K562 (cell line): ENCODE measurements at places on chromosomes 2 and 18.

DNA sequence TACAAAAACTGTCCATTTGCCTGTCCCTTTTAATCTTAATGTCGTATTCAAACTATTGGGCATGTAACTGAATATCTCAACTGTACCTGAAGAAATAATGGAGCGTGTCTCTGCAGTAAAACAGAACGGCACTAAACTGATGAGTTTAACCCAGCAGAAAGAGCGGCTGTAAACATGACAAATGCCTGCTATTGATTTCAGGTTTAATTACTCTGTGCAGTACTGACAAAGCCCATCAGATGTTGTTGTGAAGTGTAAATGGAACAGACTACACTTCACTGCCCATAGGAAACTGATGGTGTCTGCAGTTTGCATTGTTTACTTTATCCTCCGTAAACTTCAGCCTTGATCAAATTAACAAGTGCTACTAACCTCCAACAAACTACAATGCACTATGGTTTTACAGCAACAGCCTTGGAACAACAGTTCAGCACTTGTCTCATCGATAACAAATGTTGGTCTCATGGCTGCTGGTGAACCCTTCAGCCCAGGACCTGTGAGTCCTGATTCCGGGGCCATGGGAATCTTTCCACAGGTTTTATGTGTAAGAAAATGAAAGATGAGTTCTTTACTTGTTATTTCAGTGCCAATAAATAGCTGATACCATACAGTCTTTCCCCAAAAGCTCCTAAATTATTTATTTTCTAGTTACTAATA, 316.5 kb downstream of the CCDC178 start:
- DNase-seq = no peak

DNA sequence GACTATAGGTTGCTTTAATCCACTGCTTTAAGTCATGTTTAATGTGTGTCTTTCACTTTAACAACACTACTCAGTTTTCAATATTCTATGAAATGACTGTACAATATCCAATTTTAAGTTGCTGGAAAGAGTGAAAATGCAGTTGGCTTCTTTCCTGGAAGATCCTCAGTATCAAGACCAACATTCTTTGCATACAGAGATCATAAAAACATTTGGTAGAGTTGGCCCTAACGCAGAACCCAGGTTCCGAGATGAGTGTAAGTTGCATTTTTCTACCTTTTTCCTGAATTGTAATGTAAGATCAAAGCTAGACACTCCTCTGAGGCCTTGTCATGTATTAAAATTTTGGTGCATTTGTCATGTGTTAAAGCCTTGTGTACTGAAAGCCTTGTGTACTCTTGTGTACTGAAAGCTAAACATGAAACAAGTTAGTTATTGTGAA, 42.9 kb upstream of the TNFRSF11A start:
- no peak for DNase-seq

GRCh38 chr2:10452312-10452711, 4.2 kb upstream of the ODC1 start:
- no peak for DNase-seq

GRCh38 chr2:128424406-128425171, 105.9 kb upstream of the HS6ST1 start:
- no peak for DNase-seq

GRCh38 chr2:196181484-196181883, 10.1 kb upstream of the STK17B start:
- DNase-seq = no peak

DNA sequence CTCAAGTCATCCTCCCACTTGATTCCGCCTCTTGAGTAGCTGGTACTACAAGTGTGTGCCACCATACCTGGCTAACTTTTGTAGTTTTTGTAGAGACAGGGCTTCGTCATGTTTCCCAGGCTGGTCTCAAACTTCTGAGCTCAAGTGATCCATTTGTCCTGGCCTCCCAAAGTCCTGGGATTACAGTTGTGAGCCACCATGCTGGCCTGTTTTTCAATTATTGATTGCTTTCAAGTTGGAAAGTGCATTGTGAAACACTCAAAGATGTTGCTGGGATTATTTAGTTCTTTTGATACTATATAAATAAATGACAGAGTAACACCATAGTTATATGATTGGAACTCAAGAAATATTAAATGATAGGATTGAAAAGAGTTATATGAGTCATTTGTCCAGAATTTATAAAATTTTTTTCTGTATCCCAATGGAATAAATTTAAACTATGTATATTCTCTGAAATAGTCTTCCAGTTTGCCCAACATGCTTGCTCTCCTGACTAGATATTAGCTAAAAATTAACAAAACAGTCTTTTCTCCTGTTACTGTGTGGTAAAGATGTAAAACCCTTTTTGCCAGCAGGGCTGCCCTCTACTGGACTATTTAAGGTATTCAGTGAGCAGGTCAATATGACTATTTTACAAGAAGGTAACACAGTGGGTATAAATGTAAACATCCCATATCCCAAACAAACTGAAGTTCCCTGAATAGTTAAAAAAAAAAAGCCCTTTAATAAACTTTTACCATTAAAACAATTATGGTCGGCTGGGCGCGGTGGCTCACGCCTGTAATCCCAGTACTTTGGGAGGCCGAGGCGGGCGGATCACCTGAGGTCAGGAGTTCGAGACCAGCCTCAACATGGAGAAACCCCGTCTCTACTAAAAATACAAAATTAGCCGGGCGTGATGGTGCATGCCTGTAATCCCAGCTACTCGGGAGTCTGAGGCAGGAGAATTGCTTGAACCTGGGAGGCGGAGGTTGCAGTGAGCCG, 42.7 kb downstream of the ACSL3 start:
- DNase-seq = peak; percentile 31

GRCh38 chr2:172380436-172381274, 46.7 kb upstream of the ITGA6 start:
- DNase-seq = no peak

DNA sequence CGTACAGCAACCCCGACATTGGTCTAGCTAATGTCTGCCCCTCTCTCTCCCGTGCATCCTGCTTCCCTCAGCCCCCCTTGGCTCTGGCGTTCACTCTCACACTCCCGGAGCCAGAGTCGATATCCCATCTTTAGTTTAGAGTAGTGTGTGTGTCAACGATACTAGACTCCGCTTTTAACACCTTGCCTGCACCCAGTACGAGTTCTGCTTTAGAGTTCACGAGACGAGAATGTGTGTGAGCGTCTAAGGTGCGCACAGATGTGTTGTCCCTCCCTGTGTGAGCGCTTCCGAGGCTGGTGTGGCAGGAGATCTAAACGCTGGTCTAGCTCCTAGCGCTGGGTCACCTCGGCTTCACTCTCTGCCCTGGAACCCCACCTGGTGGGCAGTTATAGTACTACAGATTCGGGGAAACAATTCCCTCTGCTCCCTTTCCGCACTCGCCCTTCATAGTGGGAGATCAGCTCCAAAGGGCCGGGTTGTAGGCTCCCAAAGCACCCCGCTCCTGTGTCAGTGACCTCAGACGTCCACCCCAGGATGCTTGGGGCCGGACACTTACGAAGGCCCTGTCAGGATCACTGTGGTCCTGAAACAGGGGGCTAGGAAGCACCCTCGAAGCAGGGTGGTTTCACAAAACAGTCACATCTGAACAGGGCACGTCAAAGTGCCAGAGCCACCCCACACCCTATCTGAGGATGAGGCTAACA, 2.6 kb upstream of the CYP26B1 start:
- DNase-seq = peak; percentile 81

DNA sequence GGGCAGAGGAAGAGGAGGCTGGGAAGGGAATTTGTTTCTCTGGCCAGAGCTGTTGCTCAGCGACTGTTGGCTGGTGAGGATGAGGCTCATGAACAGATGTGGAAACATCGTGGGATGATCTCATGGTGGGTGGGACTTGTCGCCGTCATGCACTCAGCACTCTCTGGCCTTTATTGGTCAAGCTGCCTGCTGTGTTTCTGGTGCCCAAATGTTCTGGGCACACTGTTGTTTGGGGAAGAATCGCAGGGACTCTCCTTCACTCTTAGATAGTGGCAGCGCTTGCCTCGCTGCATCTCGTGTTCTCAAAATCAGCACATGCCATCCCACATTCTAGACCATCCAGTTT, 145.6 kb downstream of the AGAP1 start:
- DNase-seq = no peak

- DNase-seq = no peak
Observed at GRCh38 chr2:51994123-51994763, 962.3 kb upstream of the NRXN1 start.

- peak; percentile 64 for DNase-seq
Observed at GRCh38 chr2:48530033-48530811, at the start of gene STON1. STON1 (plus strand) TSS chr2:48530154; CDS start chr2:48580634, 50,480 bp downstream.

DNA sequence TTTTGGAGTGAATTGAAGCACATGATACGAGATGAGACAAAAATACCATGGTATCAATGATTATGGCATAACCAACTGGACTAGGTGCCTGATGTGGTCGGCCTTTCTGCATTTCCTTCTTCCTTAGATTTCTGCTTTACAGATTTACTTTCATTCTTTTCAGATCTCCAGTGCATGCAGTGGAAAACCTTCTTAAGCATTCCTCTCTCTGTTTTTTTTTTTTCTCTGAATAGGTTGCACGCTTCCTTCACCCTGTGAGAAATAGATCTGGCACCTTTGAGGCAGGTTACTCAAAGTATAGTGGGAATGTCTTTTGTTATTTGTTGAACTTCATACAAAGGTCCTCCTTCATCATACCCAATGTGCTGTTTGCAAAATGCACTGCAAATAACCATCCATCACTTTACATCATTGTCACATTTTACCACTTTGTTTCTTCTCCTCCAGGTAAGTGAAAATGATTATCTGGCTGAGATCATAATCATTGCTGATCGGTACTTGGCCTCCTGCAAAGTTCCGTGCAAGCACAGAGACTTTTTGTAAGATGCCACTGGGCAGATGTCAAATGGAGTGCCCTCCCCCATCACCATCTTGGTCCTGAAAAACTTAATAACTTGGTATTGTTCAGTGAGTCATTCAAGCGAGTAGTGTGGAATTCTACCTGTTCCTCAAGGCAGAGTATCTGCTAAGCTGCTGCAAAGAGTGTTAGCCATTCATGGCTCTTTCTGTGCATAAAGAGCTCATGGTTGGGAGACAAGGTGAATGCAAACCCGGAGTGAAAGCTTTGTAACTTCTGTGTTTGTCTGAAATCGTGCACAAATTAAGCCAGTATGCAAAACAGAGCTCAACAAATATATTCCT, 30.0 kb upstream of the KLHL14 start:
- no peak for DNase-seq

GRCh38 chr2:9656270-9656766, 25.5 kb upstream of the YWHAQ start:
- peak; percentile 60 for DNase-seq

GRCh38 chr2:193561054-193561453, 1366.3 kb upstream of the TMEFF2 start:
- no peak for DNase-seq

GRCh38 chr2:8244639-8245038, 437.2 kb upstream of the ID2 start:
- DNase-seq = no peak

DNA sequence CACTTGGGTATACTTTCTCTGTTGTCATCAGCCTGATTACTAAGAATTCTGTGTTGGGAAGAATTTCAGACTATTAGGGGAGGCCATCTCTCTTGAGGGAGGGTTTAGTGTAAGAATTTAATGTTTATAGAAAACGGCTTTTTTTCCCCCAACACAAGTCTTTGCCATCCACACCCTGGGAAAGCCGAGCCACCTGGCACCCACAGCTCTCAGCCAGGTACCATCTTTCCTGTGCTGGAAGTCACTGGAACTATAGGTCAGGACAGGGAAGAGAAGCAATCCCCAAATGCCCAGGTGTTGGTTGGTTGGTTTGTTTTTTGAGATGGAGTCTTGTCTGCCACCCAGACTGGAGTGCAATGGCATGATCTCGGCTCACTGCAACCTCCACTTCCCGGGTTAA, 155.1 kb downstream of the SMAD7 start:
- DNase-seq = no peak

GRCh38 chr2:28570431-28570830, 74.6 kb downstream of the PLB1 start:
- no peak for DNase-seq

DNA sequence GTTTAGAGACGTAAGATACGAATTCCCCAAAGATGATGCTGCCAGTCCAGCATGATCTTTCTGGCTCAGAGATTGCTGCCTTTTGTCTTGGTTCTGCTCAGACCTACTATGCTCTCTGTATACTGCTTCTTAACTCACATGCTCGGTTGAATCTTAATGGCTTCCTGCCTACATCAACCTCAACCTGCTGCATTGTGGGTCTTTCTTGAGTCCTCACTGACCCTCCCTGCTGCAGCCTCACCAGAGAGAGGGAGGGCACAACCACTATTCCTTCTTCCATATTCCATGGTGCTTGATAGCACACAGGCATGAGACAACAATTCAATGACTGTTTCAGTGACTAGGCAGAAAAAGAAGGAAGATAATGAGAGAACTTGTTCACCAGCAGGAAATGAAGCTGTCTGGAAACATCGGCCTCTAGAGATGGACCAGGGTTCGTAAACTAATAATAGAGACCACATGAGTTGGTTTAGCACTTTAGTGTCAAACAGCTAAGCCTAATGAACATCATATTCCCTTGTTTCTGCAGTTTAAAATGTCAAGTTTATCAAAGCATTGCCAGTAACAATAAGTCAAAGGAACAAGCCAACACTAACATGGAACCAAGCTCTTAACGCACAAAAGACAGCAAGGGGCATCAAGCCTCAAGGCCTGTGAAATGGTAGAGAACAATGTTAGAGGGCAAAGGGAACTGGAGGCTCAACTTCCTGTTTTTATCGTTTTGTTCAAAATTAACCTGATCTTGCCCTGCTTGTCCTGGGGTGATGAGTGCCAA, 333.9 kb downstream of the PDE11A start:
- peak; percentile 41 for DNase-seq

DNA sequence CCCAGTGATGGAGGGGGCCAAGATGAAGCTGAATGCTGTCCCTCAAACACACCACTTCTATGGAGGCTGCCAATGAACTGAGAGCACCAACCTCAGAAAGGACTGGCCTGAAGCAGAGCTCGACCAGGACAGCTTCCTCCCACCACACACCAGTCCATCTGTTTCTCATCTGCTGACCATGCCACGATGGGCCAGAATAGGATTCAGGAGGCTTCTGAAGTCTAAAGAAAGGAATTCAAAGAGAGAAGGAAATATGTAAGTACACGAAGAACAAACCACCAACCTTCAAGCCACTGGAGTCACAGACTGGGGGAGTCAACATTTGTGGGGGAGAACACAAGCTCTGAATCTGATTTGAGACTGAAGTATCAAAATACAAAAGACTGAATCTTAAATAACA, 157.6 kb upstream of the CCDC68 start:
- DNase-seq = no peak

DNA sequence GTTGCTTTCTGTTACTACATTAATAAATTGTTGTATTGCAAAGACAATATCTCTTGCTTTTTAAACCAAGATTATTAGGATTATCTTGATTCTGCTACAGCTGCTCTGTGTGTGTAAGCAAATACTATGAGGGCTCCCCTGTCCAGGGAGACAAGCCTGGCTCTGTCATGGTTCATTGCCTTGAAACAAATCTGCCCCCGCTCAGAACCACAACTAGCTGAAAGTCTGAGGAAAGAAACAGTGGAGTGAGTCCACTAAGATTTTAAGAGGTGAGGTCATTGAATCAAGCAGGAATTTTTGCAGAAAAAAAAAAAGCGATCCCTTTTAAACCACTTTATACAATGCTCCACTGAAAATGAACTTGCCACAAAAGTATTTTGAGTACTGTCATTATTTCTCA, 30.8 kb upstream of the LRRTM4 start:
- no peak for DNase-seq

- no peak for DNase-seq
Observed at GRCh38 chr2:8455236-8456150, 226.4 kb upstream of the ID2 start.
